ENCODE measurements at places on chromosomes 4 and X.

DNA sequence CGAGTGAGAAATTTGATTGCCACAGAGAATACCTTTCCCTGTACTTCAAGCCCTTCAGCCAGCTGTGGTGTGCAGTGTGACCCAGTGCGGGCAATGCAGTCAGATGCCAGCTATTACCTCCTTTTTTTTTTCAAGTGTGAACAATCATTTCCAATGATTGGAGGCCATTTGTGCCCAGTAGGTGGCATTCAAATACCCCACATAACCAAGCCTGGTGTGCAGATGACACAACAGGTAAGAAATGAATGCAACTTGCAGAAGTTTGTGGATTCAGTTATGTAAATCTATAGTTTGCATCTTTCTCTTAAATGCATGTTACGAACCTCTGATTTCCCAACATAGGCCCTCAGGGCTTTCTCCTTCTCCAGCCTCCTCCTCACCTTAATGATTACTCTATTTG is 98.0 kb downstream of the CLCN4 start:
- no peak for DNase-seq

DNA sequence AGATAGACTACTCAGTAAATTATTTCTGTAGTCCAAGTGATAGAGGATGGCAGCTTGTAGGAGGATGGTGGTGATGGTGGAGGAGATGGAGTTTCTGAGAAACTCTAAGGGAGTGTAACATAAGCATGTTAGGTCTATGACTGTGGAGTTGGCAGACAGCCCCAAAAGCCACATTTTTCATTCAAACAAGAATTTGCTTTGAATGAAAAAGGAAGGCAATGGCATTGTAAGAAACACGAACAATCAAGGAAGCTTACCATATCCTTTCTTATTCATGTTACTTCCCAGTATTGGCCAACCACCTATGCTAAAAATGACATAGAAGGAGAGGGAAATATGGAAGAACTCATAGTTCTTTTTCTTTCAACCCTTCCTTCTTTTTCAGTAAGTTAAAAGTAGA is 18.7 kb upstream of the SEC24B start:
- DNase-seq = no peak

DNA sequence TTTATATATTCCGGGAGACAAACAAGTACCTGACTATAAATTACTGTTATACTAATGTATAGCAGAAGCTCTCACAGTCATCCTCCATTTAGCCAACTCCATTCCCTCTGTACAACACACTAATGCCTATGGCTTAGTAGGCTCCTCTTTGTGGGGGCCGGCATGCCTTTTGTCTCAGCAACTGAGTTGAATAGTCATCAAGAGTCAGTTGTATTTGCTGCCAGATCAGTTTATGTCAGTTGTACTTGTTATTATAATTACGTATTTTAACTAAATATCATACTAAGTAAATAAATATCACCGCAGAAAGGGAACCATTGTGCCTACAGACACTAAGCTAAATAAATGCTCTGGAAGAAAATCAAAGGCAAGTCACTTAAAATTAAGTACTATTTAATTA is 9.9 kb downstream of the PRMT9 start:
- DNase-seq = no peak

GRCh38 chrX:2859197-2859797 is 30.6 kb downstream of the GYG2 start:
- DNase-seq = no peak

GRCh38 chr4:152424977-152425376 is 110.9 kb downstream of the FBXW7 start:
- DNase-seq = no peak

DNA sequence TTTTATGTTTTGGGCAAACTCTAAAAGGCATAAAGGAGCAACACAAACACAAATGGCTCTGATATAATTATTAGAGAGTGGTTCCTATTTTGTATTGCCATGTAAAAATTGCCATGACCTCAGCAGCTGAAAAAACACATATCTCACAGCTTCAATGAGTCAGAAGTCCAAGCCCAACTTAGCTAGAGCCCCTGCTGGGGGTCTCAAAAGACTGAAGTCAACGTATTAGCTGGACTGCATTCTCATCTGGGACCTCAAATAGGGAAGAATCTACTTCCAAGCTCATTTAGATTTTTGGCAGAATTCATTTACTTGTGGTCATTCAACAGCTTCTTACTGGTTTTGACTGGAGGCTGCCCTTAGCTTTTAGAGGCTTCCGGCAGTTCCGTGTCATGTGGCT is 47.4 kb downstream of the FREM3 start:
- no peak for DNase-seq

DNA sequence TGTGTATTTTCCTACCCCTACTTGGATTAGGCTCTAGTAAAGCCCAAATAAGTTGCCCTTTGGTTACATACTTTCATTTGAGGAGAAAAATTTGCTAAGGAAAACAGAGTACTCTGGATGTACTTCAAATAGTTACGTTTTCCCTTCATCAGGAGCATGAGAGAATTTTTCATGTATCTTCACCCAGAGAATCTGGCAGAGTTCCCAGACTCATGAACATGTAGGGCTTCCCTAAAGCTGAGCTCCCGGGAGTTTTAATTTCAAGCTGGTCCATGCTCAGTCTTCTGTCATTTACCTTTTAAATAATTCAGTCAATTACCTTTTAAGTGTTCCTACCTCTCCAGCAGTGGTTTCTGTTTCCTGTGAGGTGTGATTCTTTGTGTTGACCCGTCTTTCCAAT is 367.5 kb upstream of the GRID2 start:
- no peak for DNase-seq

DNA sequence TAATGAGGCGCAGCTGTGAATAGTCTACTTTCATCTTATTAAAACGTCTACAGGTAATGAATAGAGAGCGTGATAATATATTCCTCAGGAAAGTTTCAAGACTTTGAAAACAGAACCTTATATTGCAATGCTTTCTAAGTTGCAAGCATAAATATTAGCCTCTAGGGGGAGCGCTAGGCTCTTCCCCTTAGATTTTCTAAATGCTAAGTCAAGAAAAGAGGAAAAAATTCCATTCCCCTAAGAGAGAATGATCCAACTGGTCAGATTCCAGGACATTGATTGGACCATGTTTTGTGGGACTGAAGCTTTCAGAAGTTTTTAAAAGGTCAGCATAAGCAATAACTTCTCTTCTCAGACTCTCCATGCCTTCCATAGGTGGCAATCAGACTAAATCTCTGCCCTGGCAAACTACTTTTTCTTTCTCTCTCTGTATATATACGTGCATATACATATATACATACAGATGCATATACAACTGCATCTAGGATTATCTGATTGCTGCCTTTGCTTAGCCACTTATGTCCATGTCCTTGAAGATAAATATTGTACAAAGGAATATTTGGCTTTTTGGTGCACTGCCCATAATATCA is 492.9 kb downstream of the INPP4B start:
- no peak for DNase-seq

- no peak for DNase-seq
Observed at GRCh38 chr4:161186750-161187149, 977.0 kb downstream of the FSTL5 start.
